Renal cortex interstitium (tissue), 15 donors: ENCODE measurements at places on chromosomes 11 and 22.

- no peak for DNase-seq
Measured at GRCh38 chr11:88809126-88809525, 256.7 kb downstream of the GRM5 start.

- DNase-seq: no peak
Measured at GRCh38 chr11:23453522-23453921, 593.2 kb upstream of the CCDC179 start.

DNA sequence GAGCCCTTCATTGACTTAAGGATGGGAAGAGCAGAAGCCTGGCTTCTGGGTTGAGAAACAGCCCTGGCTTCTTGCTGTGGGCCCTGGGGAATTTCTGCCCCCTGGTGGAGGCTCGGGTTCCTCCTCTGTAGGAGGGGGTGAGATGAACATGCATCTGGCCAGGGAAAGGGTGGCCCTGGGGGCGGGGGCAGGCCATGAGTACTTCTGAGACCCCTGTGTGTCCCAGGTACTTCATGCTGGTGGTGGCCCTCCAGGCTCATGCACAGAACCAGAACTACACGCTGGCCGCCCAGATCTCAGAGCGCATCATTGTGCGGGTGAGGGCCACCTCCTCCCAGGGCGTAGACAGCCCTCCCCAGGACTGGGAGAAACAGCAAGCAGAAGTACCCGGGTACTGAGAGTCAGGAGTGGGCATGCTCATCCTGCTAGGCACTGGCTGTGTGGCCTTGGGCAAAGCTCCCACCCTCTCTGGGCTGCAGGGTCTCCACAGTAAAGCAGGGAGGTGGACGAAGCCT, 15.8 kb downstream of the TMEM258 start:
- DNase-seq: no peak

DNA sequence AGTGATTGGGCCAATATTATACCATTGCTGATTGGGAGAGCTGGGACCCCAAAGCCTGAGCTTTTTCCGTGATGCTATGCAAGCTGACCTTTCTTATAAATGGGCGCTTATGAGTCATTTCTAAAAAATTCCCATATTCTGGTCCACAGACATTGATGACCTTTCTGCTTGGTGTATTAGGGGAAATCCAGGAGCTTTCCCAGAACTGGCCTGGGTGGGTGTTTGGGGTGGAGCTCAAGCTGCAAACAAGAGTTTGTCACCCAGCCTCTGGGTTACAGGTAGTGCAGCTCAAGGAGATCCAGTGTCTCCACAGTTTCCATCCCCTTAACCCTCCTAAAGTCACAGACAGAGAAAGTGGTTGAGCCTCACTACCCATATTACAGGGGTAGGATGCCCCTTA, 67.7 kb downstream of the CCDC81 start:
- no peak for DNase-seq

GRCh38 chr11:128135451-128135850, 451.9 kb downstream of the ETS1 start:
- no peak for DNase-seq

DNA sequence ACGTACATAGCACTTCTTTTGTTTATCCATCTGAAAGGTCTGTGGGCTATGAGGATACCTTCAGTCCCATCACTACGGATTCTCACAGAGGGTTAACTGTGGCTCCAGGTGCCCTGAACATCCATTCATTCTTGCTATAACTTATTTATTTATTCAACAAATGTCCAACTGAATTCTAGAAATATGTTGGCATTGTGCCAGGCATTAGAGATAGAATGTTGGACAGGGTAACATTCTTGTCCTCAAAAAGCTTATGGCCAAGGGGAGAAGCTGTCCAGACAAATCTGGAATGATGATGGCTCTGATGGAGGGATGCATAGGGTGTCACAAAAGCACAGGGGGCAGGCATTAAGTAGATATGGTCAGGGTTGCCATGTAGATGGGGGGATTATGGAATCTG, 8.4 kb downstream of the OLFML1 start:
- no peak for DNase-seq

DNA sequence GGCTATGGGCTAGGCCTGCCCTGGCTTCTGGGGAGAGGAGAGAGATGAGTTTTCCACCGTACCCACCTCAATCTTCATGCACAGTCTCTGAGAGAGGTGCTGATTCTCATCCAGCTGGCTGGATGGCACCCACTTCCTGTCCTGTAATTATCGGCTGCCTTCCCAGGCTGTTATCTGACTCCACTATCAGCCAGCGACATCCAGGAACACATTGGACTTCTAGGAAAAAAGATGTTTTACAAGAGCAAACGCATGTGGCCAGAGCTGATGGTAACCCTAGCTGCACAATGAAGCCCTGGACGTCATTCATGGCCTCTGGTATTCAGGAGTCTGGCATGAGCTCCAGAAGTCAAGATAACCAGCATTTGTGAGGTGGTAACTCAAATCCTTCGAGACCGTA, 137.4 kb downstream of the EHF start:
- DNase-seq: no peak

DNA sequence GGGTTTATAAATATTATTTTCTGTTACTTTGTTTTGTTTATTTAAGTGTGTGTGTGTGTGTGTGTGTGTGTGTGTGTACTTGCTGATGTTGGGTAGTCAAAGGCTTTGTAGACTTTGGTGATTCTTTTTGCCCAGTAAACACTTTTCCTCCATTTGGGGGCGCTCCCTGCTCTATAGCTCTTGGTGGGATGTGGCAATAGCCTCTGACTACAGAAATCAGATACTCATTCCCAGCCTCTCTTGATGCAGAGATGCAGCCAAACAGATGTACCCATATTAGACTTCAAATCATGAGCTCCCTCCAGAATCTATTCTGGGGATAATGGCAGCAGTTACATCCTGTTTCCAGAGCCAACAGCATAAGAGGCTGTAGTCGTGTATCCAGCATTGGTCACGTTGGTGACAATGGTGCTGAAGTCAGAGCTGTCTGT, 33.4 kb upstream of the APOL5 start:
- DNase-seq: no peak

DNA sequence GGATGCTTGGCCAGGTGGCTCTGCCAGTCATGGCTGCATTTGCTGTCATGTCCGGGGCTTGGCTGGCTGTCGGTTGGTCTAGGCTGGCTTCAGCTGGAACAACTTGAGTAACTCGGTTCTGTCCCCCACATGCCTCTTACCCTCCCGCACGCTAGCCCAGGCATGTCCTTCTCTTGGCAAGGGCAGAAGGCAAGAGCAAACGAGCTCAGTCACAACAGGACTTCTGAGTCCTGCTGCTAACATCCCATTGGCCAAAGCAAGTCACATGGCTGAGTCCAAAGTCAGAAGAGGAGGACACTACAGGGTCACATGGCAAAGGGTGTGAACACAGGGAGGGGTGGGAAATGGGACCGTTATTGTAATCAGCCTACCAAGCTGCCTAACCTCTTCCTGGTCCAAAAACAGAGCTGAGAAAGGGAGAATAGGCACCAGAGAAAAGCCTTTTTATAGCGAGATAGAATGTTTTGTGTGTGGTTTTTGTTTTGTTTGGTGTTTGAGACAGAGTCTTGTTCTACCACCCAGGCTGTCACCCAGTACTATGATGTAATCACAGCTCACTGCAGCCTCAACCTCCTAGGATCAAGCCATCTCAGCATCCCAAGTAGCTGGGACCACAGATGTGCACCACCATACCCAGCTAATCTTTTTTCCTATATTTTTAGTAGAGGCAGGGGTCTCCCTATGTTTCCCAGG, 81.9 kb downstream of the MN1 start:
- DNase-seq: no peak

- no peak for DNase-seq
Measured at GRCh38 chr11:9757809-9758636, 94.1 kb downstream of the SWAP70 start.

DNA sequence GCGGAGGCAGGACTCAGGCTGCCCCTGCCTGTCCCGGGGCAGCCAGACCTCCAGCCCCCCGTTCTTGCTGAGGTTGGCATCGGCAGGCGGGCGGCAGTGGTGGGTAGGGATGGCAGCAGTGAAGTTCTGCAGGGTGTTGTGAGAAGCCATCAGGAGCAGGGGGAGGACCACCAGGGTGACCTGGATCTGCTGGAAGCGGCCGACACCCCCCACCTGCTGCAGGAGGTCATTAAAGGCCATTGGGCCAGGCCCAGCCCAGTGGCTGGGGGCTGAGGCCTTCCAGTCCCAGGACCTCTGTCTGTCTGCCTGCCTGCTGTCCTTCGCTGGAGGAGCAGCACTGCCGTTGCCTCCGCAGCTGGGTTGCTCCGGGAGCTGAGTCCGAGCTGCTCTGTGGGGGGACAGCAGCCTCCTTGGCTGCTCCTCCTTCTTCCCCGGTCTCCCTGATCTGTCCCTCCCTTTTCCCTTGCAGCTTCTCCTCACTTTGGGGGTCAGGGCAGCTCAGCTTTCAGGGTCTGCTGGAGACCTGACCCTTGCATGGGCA, at the start of gene SLC22A6:
TSS of gene SLC22A6 (minus strand) at position 517 of the 541 bp plus-strand sequence. CDS start at position 240, 277 bp downstream.
- DNase-seq: no peak

DNA sequence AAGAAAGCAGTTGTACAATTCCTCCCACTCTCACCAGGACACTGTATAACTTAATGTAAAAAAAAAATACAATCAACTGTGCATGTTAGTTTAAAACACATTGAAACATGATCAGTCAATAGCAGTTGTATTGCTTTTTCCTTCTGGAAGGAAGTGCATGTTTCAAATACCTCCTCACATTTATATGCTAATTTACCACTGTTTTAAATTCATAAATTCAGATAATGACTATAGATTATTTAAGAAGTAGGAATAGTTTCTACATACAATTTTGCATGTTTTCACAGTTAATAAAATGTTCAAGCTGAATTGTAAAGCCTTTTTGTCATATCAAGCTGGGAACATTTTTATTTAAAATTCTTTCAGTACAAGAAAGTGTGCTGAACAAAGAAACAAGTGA, 3.3 kb downstream of the GRIA4 start:
- no peak for DNase-seq

DNA sequence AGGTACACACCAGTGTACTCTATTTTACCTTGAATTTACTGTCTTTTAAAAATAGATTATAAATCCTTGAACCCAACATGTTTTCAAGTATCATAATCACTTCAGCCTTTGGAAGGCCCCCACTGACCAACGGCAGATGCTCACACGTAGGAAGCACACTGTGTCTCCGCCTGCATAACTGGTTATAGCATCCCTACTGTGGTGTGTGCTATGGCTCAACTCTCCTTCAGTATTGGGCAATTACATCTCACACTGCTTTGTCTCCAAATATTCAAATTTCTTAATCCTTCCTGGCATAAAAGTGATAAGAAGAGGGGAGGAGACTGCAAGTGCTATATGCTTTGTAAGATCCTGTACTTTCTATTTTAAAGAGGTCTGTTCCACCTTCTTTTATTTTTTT, 165.7 kb downstream of the CADM1 start:
- DNase-seq: no peak

DNA sequence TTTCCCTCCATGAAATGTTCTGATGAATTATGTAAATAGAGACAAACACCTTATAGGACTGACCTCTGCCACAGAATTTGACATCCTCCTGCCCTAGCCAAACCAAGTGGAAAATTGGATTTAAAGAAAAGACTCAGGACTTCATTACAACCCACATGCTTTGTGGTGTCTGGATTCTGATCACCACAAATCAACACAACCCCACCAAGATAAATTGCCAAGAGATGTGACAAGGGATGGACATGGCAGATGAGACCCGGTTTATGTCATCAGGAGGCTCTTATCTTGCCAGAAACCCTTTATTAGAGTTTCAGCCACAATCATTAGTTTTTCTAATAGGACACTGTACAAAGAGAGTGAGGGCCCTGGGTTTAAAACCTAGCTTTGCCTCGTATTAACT, 57.9 kb upstream of the SLC6A5 start:
- no peak for DNase-seq

DNA sequence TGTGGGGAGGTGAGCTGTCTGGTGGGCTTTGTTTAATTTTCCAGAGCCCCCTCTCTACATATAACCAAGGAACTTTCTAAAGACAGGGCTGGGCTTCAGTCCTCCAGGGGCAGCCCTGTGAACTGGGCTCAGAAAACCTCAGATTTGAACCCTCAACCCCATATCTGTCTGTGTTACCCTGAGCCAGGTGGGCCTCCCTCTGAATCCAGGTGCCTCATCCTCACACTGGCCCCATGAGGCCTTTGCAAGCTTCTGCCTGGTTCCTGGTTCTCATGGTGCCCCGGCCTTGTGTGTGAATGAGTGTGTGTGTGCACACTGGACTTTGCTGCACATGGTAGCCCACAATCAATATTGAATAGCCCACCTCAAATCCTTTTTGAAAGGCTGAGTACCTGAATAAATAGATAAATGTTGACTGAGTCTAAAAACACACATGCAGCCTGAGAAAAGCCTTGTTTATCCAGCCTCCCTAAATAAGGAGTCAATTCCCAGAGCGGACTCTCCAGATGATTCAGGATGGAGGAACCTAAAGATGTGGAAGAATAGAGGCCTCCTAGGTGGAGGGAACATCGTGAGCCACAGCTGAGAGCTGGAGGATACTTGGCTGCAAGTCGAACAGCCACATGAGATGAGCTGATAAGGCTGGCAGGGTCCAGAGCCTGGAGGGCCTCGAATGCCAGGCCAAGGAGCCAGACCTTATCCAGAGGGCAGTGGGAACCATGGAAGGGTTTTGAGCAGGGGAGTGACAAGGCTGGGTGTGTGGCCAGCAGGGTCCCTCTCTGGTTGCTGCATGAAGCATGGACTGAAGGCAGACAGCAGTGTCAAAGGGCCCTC, 28.1 kb upstream of the P2RY2 start:
- no peak for DNase-seq

DNA sequence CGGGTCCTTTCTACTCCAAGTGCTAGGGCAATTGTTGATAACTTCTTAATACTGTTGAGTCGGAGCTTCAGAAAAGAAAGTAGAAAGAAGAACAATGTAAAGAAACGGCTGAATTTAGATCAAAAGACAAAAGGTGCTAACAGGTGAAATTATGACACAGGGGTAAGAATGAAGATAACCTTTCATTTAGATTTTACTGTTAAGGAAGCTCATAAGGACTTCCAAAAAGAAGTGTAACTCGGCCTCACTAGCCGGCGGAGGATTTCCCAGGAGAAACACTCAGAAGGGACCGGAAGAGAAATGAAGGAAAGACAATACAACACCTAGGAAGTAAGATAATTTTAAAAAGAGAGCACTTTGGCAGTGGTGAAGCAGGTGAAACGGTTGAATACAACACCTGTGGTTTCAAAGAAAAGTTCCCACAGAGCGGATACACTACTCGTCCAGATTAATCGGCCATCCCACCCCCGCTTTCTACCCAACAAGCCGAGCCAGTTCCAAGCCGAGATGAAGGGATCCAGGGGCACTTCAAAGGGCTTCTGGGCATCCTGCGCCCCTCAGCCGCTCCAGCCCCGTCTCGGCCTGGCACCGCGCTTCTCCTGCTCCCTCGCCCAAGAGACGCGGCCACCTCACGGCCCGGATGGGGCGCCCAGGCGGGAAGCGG, 737 bp downstream of the PPP2R1B start:
- DNase-seq: no peak
